ENCODE measurements at places on chromosomes 7 and 10.
A peak's percentile ranks its signal among the peaks of the same experiment; 100 is the strongest.

GRCh38 chr7:158282461-158283001, 305.1 kb downstream of the PTPRN2 start:
- no peak for DNase-seq
- no peaks in the 10 kb centered on the region for H3K4me1 ChIP-seq
- H3K36me3 ChIP-seq = no peaks in the 10 kb centered on the region
- no peak overlapping the region for H3K27ac ChIP-seq
- H3K27me3 ChIP-seq = no peaks in the 10 kb centered on the region

- DNase-seq = no peak
- H3K27me3 ChIP-seq = no peaks in the 10 kb centered on the region
- no peak overlapping the region for H3K27ac ChIP-seq
- H3K4me1 ChIP-seq = no peaks in the 10 kb centered on the region
Observed at GRCh38 chr7:154693661-154694060, 309.3 kb downstream of the PAXIP1 start.

DNA sequence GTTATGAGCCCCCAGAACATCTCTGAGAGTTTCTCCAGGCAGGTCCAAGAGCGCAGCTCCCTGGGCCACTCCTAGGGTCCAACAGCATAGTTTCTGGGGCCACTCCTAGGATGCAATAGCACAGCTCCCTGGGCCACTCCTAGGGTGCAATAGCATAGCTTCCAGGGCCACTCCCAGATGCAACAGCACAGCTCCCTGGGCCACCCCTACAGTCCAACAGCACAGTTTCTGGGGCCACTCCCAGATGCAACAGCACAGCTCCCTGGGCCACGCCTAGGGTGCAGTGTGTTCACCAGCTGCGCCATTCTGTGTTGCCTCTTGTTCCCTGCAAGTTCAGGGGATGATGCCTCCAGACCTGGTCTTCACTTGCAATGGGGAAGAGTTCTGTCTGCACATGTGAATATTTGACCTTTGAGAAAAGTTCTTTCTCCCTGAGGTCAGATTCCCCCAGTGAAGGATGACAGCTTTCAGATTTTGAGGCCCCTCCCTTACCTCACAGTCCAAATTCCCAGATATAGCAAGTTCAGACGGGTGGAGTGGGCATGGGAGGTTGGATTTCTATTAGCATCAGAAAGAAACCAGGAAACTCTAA, 43.0 kb upstream of the LEP start:
- H3K27me3 ChIP-seq = peaks cover 19% of the 10 kb centered on the region
- H3K4me1 ChIP-seq = peaks cover 6% of the 10 kb centered on the region
- no peak overlapping the region for H3K4me3 ChIP-seq
- H3K36me3 ChIP-seq = no peaks in the 10 kb centered on the region
- H3K27ac ChIP-seq = no peak overlapping the region

- H3K27me3 ChIP-seq = no peaks in the 10 kb centered on the region
- no peak for DNase-seq
Observed at GRCh38 chr10:103533827-103534226, 40.3 kb downstream of the NEURL1 start.

GRCh38 chr7:83531766-83532165, 117.2 kb downstream of the SEMA3E start:
- no peaks in the 10 kb centered on the region for H3K36me3 ChIP-seq
- no peak overlapping the region for H3K27ac ChIP-seq
- H3K27me3 ChIP-seq = no peaks in the 10 kb centered on the region
- no peak overlapping the region for H3K4me3 ChIP-seq
- H3K4me1 ChIP-seq = no peaks in the 10 kb centered on the region
- DNase-seq = no peak

GRCh38 chr7:4241791-4242190, 440.3 kb upstream of the FOXK1 start:
- H3K27ac ChIP-seq = no peak overlapping the region
- H3K4me1 ChIP-seq = peaks cover 6% of the 10 kb centered on the region
- H3K4me3 ChIP-seq = no peak overlapping the region
- no peaks in the 10 kb centered on the region for H3K36me3 ChIP-seq
- H3K27me3 ChIP-seq = no peaks in the 10 kb centered on the region

DNA sequence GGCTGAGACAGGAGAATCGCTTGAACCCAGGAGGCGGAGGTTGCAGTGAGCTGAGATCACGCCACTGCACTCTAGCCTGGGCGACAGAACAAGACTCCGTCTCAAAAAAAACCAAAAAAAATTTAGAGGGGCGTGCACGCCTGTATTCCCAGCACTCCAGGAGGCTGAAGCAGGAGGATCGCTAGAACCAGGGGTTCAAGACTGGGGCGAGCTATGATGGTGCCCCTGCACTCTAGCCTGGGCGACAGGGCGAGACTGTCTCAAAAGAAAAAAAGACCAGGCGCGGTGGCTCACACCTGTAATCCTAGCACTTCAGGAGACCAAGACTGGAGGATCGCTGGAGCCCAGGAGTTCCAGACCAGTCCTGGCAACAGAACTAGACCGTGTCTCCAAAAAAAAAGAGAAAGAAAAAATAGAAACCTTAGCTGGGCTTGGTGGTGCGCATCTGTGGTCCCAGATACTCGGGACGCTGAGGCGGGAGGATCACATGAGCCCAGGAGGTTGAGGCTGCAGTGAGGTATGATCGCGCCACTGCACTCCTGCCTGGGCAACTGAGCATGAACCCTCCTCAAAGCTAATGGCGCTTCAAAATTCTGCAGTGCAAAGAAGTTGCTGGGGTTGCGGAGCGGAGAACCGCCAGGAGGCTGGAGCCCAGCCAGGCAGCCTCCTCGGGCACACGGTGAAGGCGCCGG, 382 bp upstream of the MBLAC1 start:
- H3K4me1 ChIP-seq = no peaks in the 10 kb centered on the region
- no peaks in the 10 kb centered on the region for H3K27me3 ChIP-seq
- H3K27ac ChIP-seq = no peak overlapping the region
- H3K36me3 ChIP-seq = no peaks in the 10 kb centered on the region
- no peak for DNase-seq
- H3K4me3 ChIP-seq = peak overlapping the region; percentile 63

DNA sequence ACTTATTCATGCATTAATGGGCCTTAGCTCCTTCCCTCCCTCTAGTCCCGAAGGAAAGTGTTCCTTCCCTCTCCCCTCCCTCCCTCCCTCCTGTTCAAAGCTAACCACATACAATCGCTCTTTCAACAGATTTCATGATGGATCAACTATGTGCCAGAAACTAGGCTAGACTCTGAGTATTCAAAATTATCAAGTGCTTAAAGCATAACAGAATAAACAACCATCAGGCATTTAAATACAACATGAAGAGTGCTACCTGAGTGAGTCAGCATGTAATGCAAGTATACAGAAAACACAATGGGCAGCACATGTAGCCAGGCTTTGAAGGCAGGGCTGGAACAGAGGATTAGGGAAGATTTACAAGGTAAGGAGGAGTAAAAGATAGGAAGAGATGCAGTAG, 11.3 kb downstream of the CHCHD3 start:
- no peaks in the 10 kb centered on the region for H3K27me3 ChIP-seq
- no peaks in the 10 kb centered on the region for H3K4me1 ChIP-seq
- peaks cover 3% of the 10 kb centered on the region for H3K36me3 ChIP-seq
- H3K4me3 ChIP-seq = no peak overlapping the region
- DNase-seq = no peak

GRCh38 chr10:9227679-9228365, 1173.3 kb downstream of the GATA3 start:
- DNase-seq = no peak
- H3K4me1 ChIP-seq = no peaks in the 10 kb centered on the region
- no peaks in the 10 kb centered on the region for H3K27me3 ChIP-seq
- H3K36me3 ChIP-seq = no peaks in the 10 kb centered on the region
- H3K27ac ChIP-seq = no peak overlapping the region

DNA sequence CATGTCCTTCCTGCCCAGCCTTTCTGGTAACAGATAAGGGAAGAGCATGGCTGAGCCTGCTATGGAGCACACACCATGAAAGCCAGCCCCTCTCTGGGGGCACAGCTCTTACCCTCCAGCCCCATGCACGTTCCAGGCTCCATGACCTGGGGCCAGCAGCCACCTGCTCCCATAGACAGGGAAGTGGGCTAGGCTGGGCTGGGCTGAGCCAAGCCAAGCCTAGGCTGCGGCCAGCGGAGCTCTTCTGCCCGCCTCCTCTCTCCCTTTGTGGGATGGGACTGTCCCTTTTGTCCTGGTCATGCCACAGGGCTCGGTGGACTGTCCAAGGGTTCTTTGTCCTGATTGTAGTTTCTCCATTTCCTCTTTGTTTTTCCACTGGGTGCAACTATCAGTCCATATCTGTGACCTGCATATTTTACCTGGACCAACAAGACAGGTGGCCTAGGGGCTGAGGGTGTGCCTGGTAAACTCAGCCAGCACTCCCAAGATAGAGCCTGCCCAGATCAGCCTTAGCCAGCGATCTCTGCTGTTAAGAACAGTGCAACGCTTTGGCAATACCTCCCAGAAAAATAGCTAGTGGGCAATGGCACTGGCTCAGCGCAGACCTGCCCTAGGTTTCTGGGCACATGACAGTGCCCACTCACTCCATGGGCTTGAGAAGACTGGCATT, 97.2 kb upstream of the BTBD16 start:
- H3K36me3 ChIP-seq = no peaks in the 10 kb centered on the region
- H3K27ac ChIP-seq = no peak overlapping the region
- DNase-seq = no peak
- H3K4me1 ChIP-seq = peaks cover 17% of the 10 kb centered on the region
- H3K27me3 ChIP-seq = no peaks in the 10 kb centered on the region
- no peak overlapping the region for H3K4me3 ChIP-seq

DNA sequence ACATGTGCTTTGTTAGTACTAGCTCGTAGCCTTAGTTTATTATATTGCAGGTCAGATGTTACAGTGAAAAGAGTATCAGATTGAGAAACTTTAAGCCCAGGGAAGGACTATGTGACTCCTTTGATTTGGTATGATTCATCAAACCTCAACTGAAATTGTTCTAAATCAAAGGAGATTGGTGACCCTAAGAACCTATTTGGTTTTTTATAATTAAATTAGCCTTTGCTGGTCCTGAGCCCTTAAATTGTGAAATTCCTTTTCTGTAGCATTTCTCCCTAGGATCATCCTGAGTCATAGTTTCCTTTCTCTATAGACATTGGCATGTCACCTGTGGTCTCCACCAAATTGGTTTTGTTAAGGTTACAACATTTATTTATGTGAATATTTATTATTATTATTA, 89.7 kb downstream of the POLR1F start:
- no peak overlapping the region for H3K27ac ChIP-seq
- no peaks in the 10 kb centered on the region for H3K36me3 ChIP-seq
- H3K4me1 ChIP-seq = no peaks in the 10 kb centered on the region
- no peak overlapping the region for H3K4me3 ChIP-seq
- no peaks in the 10 kb centered on the region for H3K27me3 ChIP-seq
- no peak for DNase-seq

DNA sequence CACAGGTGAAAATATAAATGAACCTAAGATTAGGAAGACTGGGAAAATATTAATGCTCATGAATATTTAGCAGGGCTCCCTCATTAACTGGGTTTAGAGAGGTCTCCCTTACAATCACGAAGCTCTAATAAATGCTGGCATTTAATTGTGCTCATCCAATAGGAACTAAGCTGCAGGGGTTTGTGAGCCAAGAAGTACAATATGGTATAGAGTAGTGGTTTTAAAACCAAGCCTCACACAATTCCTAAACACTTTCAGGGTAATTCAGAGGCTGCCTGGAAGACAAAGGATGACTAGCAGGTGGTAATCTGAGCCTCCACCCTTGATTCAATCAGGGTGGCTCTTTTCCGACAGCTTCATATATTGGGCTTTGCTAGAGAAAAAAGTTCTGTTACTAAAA, 103.3 kb downstream of the GPAM start:
- H3K27me3 ChIP-seq = no peaks in the 10 kb centered on the region
- no peaks in the 10 kb centered on the region for H3K36me3 ChIP-seq
- no peak overlapping the region for H3K27ac ChIP-seq
- no peak for DNase-seq
- H3K4me1 ChIP-seq = no peaks in the 10 kb centered on the region

- H3K27ac ChIP-seq = no peak overlapping the region
- H3K36me3 ChIP-seq = no peaks in the 10 kb centered on the region
- no peaks in the 10 kb centered on the region for H3K4me1 ChIP-seq
- H3K27me3 ChIP-seq = no peaks in the 10 kb centered on the region
- no peak overlapping the region for H3K4me3 ChIP-seq
Observed at GRCh38 chr10:67140641-67141040, 214.8 kb downstream of the LRRTM3 start.

Measured in iPS DF 6.9 (cell line).